ENCODE measurements at places on chromosomes 12 and 14. TPM values are rescaled to one million over a fixed set of nuclear protein-coding genes. Genes with fewer than 3 reads are reported as not detected.
A peak's percentile ranks its signal among the peaks of the same experiment; 100 is the strongest.

The ANO2 gene
- total RNA-seq, result 18.5 TPM

GRCh38 chr14:70665448-70666360 lies 24.0 kb downstream of the TTC9 start:
- DNase-seq, result no peak

DNA sequence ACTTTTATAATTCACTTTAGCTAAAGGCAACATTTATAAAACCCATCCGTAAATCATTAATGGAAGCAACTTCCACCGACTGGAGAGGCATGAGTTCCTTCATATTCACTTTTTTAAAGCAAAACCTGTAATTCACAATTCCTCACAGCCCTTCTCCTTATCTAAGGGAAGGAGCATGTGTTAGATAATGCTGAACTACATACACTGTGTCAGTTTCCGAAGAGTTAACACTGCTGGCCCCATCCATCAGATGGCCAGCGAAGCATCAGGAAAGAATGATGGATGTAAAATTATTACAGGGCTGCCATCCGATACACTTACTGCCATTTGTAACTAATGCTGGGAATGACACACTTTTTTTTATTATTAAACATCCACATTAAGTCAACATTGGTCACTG lies 392.8 kb downstream of the SOX5 start:
- DNase-seq, result no peak

DNA sequence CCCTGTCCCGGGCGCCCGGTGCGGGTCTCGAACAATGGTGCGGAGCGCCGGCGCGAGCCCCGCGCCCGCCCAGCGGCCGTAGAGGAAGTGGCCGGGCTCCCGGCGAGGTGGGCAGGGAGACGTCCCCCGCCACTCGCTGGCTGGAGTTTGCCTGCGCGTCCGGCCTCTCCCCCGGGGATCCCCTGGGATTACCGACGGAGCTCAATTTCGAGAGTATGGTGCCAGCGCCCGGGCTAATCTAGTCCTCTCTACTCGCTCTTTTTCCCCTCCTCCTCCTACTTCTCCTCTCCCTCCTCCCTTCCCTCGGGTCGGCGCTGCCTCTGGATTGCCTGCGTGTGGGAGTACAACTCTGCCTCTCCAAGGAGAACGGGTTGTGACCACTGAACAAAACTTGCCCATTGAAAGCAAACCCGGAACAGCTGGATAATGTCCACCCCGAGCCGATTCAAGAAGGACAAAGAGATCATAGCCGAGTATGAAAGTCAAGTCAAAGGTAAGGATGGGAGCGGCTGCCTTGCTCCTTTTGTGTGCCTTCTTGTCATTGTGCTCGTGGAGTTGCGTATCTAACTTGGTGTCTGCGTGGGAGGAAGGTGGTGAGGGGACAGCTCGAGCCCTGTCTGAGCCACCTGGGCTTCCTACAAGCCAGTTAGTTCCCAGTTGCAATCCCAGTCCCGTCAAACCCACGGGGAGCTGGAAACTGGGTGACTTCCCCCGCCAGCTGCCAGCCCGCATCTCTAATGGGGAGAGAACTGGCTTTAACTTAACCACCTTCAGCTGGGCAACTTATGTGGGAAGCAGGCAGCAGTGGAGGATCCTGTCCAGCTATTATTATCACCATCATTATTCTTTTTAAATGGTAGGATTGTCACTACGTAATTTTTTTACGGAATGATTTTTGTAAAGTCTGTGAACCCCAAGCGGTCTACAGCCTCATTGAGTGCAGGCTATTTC lies at the start of gene SRGAP1:
TSS of gene SRGAP1 (plus strand) at position 310 of the 951 bp plus-strand sequence. CDS start at position 427, 117 bp downstream.
- DNase-seq, result peak; percentile 29

The SMOC1 gene
- 29.8 TPM for total RNA-seq

DNA sequence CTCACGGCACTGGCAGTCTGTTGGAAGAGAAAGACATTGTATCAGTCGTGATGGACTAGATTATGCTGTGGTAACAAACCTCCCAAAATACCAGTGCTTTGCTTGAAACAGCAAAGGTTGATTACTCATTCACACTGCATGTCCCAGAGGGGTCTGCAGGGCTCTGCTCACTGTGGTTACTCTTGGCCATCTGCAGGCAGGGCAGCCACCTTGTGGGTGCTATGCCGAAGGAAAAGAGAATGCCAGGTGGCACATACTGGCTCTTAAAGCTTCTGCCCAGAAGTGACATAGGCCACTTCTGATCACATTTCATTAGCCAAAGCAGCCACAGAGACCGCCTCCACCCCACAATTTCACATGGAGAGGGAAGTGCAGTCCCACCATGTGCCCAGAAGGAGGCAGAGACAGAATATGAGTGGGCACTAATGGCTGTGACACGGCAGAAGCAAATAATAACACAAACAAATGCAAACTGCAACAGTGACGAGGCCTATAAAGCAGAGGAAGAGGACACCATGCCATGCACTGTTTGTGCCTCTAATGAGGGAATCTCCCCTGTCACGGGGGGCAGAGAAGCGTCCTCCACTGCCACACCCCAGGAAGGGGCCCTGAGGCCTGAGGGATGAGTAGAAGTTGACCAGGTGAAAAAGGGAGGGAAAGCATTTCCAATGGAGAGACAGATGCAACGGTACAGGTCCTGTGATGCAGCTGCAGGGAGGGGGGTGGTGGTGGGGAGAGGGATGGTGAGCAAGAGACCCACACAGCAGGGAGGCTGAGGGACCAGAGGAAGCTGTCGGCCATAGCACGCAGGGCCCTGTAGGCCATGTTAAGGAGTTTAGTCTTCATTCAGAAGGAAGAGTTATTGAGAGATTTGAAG lies 51.7 kb upstream of the KICS2 start:
- no peak for DNase-seq

The DCN gene
- 1,972 TPM for total RNA-seq

DNA sequence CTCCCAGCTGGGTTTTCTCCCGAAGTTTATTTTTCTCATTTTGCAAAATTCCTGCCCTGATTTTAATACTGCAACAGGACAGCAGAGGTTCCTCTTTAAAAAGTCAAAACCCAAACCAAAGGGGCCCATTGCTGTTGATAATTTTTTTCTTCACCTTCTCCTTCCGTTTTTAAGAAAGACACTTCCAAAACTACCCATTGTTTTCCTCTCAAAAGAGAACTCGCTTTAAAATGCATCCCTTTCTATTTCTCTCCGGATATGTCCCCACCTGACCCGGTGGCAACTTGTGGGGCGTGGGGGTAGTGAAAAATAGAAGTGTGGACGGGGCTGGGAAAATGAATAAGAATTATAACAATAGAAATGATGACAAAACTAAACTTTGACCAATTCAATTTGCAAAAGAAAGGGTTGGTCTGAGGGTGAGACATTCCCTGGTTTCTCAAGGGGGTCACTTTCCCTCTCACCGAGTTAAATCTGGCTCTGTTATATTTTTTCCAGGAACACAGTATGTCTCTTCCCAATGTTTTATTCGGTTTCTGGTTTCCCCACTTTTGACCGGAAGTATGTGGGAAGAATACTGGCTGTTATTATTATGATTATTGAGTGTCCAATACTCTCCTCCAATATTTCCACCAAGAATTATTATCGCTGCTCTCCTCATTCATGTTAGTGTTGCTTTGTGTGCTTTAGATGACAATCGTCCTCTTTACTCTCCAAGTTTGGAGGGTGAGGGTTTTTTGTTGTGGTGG lies 4.1 kb upstream of the TBX5 start:
- no peak for DNase-seq

- no peak for DNase-seq
Observed at GRCh38 chr14:95835121-95835730, 41.4 kb upstream of the TUNAR start.

- DNase-seq, result no peak
Observed at GRCh38 chr14:52304248-52304904, 9.7 kb upstream of the PTGER2 start.
